ENCODE measurements at places on chromosomes 6 and 20.

GRCh38 chr6:32255199-32256153 lies 31.6 kb upstream of the NOTCH4 start:
- DNase-seq = no peak

- DNase-seq = no peak
These were observed 43.2 kb downstream of the SESN1 start for GRCh38 chr6:109051301-109052017.

GRCh38 chr6:108616544-108616943 lies 55.8 kb downstream of the FOXO3 start:
- DNase-seq = no peak

GRCh38 chr6:71317441-71317840 lies 28.8 kb downstream of the OGFRL1 start:
- no peak for DNase-seq

DNA sequence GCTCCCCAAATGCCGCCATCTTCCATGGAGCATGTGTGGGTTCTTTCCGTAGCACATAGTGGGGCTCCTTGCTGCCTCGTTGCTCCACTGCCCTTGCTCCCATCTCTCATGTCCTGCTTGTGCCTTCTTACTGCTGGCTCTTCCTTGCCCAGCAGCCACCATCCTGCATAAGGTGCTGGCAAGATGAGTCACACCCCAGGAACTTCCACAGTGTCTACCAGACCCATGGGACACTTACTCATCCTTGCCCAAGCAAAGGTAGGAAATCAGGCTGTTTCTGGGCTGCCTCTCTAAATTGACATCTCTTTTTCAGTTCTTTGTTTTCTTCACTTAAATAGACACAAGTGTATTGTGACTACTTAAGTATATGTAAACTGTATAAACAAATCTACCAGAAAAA lies 39.4 kb upstream of the RGS17 start:
- no peak for DNase-seq

DNA sequence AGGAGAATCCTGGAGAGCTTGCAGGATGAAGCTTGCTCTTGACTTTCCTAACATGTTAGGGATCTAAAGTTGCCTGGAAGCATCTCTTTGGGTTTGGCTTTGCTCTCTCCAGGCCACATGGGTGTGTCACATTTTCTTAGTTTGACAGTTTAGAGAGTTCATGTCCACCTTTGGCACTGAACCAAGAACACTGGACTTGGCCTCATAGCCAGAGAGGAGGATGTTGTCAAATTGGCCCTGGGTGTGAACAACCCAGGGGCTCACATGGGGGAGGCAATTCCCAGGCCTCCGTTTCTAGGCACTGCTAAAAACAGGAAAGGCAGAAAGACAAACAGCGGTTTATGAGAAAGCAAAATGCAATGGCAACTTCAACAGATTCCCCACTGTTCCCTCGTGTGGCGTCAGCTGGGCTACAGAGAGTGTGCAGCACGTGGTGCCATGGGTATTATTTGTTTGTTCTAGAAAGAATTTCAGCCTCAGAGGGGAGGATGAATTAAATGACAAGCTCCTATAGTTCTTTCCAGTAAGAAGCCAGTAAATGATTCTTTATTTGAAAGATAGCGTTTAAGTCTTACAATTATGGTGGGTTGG lies 93.9 kb downstream of the CLIC5 start:
- DNase-seq = no peak

GRCh38 chr6:137877606-137878005 lies 10.5 kb downstream of the TNFAIP3 start:
- no peak for DNase-seq

GRCh38 chr20:37881601-37882343 lies 21.2 kb upstream of the VSTM2L start:
- DNase-seq = no peak

DNA sequence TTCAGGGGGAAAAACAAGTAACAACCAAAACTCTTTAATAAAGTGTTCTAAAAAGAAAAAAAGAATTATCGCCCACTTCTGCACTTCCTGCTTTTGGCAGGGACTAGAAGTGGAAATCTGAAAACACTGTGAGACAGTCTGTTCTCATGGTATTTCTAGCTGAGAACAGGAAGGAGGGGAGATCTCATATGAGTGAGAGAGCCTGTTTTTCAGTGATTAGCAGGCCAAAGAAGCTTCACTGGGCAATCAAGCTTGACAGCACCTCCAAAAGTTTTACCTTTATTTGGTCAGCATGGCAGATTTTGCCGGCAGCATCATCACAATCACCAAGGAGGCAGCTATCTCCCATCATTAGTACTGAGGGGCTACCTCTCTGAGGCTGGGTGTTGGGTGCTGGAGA lies 79.5 kb upstream of the ATXN1 start:
- no peak for DNase-seq

DNA sequence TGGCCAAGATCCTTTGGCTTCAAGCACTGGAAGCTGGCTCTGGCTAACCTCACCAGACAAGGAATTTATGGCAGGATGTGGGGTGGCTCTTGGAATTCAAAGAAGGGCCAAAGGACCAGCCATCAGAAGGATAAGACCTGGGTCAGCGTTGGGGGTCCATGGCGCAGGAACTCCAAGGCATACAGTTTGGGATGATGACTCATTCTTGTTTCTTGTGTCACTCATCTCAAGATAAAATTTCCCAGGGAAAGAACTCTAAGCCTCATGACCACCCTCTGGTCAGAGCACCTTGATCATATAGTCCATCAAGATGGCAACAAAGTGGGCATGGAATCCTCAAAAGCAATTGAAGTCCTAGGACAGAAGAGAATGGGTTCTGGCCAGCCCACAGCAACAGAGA lies 4.8 kb downstream of the ZBTB9 start:
- DNase-seq = no peak

DNA sequence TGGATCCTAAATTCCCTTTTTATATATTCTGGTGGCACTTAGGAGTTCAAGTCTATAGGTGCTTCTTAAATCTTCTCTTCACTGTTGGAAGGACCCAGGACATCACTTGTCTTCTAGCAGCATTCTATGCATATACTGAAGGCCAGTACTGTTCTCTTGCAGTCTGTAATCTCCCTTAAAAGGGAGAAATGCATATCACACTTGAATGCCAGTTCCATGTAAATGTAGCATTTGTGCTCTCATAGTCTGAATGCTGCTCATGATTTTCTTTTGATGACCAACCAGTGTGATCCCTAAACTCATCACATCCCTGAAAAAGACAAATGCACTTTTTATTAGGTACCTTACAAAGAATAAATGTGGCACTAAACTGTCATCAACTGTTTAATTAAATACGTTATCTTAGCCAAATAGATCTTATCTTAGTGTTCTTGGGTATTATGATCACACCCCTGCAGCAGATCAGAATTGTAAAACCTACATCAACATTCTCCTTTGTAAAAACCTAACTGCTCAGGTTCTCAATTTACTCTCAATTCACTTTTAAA lies 176.1 kb downstream of the EPHA7 start:
- no peak for DNase-seq

GRCh38 chr20:47360297-47361056 lies 4.0 kb upstream of the ZMYND8 start:
- no peak for DNase-seq

DNA sequence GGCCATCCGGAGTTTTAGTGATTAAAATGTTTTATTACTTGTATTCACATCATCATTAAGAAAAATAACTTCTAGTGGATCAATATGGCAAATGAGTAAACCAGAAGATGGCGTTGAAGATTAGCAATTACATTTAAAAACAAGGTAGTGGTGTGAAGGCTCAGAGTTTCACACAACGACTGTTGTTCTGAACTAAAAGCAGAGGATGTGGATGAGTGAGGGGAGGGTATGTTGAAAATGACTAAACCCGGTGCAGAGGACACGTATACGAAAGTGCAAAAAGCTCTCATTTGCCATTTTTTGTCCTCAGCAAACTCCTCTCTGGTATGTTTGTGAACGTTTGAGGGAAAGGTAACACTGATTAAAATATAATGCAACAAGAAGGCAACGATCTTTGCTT lies 1.9 kb upstream of the IRF4 start:
- peak; percentile 82 for DNase-seq

GRCh38 chr6:26414281-26414680 lies 12.2 kb downstream of the BTN3A1 start:
- DNase-seq = no peak

GRCh38 chr20:34747479-34747878 lies 43.3 kb downstream of the TP53INP2 start:
- DNase-seq = no peak

DNA sequence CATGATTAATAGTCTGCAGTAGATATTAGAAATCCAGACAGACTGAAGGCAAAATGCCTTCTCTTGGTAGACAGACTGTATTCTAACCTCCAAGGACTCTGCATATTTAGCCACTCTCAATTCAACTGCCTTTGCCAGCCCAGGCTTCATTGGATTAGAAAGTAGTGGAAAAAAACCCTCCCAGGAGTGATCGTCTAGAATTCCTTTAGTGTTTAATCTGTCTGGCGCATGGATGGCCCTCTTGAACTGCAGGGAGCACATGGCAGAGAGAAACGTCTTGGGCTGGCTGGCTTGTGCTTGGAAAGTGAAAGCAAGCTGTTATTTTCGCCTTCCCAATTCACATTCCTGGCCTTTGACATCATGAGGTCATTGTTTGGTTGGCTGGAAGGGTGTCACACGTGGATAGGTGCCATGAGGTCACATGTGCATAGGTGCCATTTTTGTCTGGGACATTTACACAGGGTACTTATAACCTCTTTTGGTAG lies 30.9 kb upstream of the NEDD9 start:
- no peak for DNase-seq

- no peak for DNase-seq
These were observed 41.1 kb upstream of the GTSF1L start for GRCh38 chr20:43767686-43768474.

- DNase-seq = no peak
These were observed 34.7 kb upstream of the KCNB1 start for GRCh38 chr20:49516916-49517804.

GRCh38 chr6:31352310-31352682 lies 4.7 kb downstream of the HLA-B start:
- no peak for DNase-seq

GRCh38 chr20:24703284-24703610 lies 233.8 kb downstream of the SYNDIG1 start:
- DNase-seq = no peak

DNA sequence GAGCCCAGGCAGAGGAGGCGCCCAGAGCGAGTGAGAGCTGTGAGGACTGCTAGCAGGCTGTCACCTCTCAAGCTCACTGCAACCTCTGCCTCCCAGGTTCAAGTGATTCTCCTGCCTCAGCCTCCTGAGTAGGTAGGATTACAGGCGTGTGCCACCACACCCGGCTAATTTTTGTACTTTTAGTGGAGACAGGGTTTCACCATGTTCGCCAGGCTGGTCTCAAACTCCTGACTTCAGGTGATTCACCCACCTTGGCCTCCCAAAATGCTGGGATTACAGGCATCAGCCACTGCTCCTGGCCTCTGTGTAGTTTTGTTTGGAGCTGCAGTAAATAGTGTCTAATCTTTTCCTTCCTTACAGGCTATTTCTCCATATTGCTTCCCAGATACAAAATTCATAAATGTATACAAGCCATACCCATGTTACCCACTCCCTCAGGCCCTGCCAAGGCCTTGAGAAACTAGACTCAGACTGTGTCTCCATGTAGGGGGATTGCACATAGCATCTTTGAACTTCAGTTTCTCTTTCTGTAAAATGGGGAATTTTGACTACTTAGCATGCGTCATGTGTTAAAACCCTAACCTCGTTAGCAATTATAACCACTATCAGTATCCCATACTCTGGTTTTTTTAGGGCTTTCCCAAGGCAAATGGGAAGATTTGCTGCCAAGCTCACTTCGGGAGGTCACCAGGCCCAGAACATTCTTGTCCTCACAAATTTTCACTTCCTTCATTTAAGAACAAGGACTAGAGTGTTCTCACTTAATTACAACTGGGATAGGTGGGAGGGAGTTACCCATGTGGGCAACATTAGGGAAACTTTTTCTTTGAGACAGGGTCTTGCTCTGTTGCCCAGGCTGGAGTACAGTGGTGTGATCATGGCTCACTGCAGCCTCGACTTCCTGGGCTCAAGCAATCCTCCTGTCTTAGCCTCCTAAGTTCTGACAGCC lies 67.3 kb upstream of the DDR1 start:
- no peak for DNase-seq

DNA sequence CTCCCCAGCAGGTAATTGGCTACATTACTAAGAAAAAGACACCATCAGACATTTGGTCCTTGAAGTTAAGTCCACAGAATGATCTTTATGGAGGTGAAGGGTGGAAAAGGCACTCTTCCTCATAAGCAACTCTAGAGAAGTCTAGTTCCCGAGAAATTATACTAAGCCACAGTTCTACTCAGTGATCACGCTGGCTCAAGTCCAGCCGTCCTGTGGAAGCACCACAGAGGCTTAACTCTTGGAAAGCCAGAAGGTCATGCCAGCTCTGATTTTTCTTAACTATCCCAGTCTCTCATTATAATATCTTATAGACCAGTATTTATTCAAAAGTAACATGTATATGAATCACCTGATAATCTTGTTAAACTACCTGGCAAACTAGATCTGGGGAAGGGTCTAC lies 258.5 kb downstream of the EYA4 start:
- no peak for DNase-seq

DNA sequence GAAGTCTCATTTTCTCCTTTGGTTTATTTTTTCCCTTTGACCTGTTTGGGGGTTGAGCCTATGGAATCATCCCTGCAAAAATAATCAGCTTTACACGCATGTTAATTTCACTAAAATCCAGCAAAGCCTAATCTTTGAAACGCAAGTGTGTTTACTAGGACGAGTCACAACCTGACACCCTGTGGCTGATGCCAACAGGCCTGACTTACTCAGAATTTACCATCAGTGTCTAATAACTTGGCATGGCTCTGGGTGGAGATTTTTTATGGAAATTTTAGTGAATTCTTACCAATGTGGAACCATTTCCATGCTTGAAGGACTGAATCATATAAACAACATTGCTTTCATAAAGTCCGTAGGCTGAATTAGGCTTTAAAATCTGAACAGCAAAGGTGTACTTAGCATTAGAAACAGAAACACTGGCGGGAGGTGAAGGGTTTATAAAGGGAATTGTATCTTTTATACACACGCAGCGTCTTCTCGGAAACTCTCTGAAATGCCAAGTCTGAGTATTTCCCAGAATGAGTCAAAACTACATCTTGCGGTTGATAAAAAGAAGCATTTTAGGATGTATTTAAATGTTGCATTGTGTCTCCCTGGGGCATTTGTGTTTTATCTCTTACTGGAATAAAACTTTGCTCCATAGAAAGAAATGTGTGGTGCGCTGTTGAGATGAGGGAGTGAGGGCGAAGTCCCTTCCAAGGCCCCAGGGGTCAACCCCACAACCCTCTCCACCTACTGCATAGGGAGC lies 81.2 kb downstream of the DACT2 start:
- no peak for DNase-seq

- no peak for DNase-seq
These were observed 3.2 kb upstream of the FOXF2 start for GRCh38 chr6:1386038-1386709.

DNA sequence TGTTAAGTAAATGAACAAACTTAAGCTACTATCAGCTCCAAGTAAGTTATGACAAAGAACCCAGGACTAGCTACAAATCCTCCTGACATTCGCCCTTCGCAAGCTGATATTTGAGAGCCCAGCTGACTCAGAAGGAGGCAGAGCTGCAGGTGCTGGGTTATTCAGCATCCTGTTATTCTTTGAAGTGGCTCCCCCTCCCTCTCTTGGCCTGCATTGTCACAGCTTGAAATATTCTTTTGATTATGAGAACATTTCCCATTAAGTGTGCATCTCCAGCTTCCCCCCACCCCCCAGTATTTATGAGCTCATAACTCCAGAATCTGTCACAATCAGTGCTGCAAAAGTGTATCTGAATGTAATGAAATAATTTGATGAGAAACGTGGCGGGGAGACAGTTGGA lies 78.8 kb upstream of the RALY start:
- no peak for DNase-seq

GRCh38 chr6:107582086-107582485 lies 92.2 kb downstream of the SOBP start:
- no peak for DNase-seq
